Right kidney (tissue), 9 donors: ENCODE measurements at places on chromosomes 5 and 9.

GRCh38 chr9:994005-994404, 17.6 kb downstream of the DMRT3 start:
- no peak for DNase-seq

DNA sequence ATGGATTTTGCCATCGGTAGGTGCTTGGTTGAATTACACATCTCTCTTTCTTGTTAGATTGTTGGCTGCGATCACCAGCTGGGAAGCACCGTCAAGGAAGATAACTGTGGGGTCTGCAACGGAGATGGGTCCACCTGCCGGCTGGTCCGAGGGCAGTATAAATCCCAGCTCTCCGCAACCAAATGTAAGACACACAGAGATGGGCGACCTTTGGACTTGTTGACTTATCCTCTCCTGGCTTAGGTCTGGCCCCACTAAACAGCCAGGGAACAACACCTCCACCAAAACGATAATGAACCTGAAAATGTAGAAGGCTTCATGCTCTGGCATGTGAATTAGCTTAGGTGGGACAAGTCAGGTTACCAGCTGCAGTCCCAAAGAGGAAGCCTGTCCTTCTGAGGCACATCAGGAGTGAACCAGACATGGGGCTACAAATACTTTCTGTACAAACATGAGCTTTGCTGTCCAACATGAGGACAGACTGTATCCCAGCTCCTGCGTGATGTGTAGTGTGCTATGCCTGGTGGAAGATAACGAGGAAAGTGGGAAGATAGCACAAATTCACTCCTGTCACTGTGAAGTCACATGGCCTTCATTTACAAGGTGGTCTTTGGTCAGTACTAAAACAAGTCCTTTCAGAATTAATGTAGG, 148.4 kb downstream of the ADAMTSL1 start:
- DNase-seq: no peak

GRCh38 chr9:97243606-97244005, 63.9 kb upstream of the CCDC180 start:
- no peak for DNase-seq

GRCh38 chr5:72006361-72006760, 100.9 kb upstream of the MAP1B start:
- no peak for DNase-seq

DNA sequence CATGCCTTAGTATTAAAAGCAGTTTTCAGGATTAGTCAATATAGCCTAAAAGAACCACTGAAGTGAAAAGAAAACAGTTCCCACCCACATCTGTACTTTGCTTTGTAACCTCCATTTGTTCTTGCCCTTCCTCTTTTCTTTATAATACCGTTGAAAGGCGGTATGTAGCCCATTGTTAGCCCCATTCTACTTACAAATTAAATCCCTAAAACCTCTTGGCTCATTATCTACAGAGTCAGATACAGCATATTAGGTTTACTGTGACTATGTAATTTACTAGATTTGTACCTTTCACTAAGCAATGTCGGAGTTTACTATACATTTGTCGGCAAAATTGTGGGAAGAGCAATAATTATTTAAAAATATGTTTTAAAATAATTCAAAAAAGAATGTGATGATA, 17.3 kb downstream of the ALDH1A1 start:
- DNase-seq: no peak
